IPS DF 6.9 (cell line): ENCODE measurements at places on chromosomes 13 and 19.

DNA sequence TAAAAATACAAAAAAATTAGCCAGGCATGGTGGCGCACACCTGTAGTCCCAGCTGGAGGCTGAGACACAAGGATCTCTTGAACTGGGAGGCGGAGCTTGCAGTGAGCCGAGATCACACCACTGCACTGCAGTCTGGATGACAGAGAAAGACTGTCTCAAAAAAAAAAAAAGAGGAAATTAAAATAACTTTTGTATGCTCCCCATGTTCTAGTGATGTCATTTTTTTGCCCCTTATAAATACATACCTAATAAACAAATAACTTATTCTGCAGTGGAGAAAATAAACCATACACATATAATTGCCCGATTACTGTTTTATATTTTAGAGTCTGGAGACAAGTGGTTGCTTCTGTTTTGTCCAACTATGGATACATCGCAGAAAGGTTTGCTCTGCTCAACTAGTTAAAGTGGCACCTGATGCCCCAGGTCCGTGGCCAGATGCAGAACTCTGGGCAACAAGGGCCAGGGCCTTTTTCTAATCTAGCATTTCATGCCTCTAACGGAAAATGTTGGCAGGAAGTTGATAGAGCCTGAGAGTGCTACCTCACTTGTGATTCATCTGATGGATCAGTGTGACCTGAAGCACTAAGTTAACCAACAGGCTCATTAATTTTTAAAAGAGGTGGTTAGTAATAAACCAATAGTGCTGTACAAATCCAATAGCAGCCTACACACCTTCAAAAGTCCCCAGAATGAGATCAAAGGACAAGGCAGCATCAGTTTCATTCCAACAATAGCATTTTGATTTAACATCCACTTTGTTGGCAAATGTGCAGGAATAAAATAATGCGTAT is 18.8 kb downstream of the UBE2L5 start:
- DNase-seq: no peak

- no peak for DNase-seq
Measured at GRCh38 chr19:45402298-45403061, 2.4 kb downstream of the PPP1R13L start.

GRCh38 chr19:33437821-33438671 is 64.5 kb downstream of the CEBPG start:
- DNase-seq: no peak

GRCh38 chr19:37778613-37779126 is 716 bp downstream of the ZNF573 start:
- no peak for DNase-seq

DNA sequence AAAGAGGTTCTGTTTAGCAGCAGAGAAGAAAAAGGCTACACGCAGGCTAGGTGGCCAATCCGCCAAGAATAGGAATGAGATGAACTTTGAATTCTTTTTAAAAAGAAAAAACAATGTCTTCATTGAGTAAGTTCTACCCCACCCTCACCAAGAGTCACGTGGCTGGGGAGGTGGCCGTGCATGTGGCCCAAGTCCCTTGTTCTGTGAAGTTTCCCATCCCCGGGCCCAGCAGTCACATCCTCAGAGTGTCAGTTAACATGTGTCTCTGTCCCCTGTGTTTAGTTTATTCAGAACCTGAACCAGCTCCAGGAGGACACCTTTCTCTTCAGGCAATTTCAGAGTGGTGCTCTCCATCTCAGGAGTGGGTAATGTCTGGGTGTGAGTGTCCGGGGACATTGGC is 57.1 kb upstream of the MCF2L start:
- no peak for DNase-seq

- no peak for DNase-seq
Measured at GRCh38 chr13:35724446-35724845, 248.0 kb upstream of the MAB21L1 start.

DNA sequence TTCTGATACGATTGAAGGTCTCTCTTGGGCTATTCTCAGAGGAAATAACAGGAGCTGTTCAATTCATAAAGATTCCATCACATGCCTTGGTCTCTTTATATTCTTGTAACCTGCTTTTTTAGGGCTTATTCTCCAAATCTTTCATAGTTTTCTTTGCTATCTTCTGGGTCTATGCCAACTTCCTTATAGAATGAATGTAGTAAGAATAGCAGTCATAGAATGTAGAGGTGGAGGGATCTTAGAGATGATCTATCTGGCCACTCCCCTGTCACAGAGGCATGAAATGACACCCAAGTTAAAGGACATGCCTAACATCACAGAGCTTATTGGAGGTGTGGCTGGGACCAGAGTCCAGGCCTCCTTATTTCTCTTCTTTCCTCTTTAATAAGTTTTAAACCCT is 13.2 kb downstream of the LCP1 start:
- DNase-seq: no peak

- no peak for DNase-seq
Measured at GRCh38 chr19:56765137-56765536, 75.4 kb downstream of the PEG3 start.

DNA sequence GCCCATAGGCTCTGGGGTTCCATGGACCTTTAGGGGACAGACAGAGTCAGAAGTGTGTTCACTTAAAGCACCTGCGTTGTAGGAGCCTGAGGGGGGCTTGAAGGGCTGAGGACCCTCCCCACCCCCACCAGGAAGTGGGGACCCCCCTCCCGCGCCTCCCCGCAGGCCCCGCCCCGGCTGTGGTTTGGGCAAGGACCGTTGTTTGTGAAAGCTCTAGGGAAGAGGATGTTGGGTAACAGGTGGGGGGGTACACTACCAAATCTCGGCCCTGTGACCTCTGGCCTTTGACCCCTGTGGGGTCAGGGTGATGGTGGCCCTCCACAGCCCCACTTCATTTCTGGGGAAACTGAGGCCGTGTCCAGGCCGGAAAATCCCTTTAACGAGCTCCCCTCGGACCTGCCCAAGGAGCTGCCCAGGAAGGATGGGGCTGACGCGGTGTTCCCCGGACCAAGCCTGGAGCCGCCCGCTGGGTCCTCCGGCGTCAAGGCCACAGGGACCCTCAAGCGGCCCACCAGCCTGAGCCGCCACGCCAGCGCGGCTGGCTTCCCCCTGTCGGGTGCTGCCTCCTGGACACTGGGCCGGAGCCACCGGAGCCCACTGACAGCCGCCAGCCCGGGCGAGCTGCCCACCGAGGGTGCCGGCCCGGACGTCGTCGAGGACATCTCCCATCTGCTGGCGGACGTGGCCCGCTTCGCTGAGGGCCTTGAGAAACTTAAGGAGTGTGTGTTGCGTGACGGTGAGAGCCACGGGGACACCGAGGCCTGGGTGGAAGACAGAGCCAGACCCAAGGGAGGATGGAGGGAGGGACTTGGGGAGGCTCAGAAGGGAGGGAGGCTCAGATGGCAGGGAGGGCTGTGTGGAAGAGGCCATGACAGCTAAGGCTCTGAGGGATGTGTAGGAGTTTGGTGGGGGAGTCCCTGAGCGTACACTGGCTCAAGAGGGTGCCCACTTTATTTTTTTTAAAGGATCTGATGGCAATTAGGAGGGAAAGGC is 1.3 kb downstream of the ARHGAP45 start:
- no peak for DNase-seq

DNA sequence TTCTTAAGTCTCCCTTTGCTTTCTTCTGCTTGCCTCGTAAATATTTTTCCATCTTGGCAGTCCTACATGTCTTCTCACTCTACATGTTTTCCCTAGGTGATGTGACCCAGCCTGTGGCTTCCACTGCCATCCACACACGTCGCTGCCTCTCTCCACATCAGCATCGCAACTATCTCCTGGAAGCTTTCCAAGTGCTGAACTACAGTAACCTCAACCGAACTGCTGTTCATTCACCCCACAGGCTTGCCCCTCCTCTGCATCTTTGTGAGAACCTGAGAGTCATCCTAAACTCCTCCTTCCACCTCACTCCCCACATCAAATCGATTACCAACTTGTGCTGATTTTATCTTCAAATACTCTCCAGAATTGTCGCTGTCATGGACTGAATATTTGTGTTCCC is 41.2 kb upstream of the USPL1 start:
- no peak for DNase-seq

DNA sequence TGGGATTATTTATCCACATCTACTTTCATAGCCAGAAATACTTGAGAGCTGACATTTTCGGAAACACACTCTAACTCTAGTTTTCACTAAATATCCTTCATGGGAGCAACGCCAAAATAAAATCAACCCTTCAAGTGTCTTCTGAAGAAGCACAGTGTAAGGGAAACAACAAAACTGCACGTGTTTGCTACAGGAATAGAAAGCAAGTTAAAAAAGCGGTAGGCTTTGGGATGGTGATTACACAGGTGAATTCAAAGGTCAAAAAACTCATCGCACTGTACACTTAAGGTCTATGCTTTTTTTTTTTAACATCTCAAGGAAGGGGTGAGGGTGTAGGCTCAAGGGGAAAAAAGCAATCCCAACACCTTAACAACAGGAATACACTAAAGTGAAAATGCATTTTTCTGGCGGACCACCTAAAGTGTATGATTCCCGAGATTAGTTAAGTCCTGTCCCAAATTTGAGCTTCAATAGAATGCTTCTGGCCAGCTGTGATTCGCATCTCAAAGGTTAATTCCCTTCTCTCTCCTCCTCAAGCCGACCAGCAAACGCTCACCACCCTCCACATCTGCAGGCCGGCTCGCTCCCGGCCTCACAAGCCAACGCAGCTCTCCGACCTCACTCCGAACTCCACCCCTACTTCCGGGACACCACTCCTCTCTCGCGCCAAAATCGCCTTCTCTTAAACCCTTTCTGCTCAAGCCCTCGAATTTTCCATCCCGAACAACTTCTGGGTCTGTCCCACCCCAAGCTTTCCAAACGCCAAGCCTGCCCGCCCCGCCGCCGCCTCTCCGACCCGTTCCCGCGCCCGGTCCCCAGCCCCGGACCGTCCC is 1.1 kb downstream of the ARGLU1 start:
- DNase-seq: no peak

DNA sequence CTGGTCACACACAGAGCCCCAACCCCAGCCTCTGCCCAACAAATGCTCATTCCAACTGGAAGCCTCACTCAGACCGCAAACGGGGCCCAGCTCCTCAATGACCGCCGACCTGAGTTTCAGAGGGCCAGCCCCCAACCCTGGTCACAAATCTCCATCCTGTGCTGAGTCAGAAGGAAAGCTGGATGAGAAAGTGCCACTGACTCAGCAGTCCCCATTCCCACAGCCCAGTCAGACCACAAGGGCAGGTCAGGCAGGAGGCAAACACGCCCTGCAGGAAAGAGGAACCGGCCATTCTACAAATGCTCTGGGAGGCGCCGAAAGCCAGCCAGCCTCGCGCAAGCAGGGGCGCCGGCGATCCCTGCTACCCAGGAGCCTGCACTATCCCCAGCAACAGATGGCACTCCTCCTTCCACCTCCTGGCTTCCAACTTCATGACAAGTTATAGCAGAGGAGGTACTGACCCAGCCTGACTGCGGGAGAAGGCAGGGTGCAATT is 14.1 kb upstream of the PRKD2 start:
- DNase-seq: no peak

DNA sequence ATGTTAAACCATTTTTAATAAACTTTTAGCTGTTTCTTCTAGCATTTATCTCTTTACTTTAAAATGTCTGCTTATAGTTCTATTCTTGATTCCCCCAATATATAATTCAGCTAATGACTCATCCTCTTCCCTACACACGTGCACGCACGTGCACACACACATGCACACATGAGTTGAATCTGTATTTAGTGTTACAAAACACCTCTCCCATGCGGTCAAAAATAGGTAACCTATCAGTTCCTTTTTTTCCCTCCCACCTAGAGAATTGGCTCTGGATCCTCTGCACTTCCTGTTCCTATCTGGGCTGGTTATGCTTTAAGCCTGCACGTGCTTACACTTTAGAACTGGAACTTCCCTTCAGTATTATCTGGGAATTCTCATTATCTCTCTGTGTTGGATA is 144.1 kb downstream of the PAN3 start:
- no peak for DNase-seq

DNA sequence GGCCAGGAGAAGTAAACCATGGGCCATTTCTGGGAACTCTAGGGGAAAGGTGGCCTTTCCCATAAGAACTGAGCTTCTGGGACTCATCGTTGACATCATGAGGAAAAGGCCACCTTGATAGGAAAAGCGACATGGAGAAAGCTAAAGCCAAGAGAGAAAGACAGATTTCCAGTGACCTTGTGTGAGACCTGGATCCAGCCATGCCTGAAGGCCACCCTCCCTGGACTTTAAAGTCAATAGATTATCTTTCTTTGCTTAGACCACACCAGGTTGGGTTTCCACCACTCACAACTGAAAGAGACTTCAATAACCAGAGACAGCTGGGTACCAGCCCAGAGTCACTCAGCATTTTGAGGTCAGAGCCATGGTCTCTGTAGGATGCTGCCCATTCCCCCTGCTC is 3.5 kb downstream of the CYP4F2 start:
- DNase-seq: no peak

GRCh38 chr13:54949735-54950134 is 1921.1 kb downstream of the OLFM4 start:
- no peak for DNase-seq

GRCh38 chr19:55188625-55189024 is 8.5 kb upstream of the SYT5 start:
- no peak for DNase-seq

GRCh38 chr13:45931211-45931610 is 79.7 kb upstream of the SIAH3 start:
- no peak for DNase-seq

- no peak for DNase-seq
Measured at GRCh38 chr19:5694167-5694955, 4.3 kb downstream of the RPL36 start.

DNA sequence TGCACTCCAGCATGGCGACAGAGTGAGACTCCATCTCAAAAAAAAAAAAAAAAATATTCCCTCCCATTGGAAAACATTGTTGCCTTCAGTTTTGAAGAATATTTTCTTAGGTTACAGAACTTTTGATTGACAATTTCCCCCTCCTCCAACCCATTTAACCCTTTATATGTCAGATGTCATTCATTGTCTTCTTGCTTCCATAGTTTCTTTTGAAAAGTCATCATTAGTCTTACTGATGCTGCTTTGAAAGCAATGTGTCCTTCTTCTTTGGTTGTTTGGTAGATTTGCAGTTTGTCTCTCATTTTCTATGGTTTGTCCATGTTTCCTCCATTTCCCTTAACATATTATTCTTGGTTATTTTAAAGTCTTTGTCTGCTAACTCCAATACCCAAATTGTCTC is 25.4 kb downstream of the ZNF558 start:
- DNase-seq: no peak

DNA sequence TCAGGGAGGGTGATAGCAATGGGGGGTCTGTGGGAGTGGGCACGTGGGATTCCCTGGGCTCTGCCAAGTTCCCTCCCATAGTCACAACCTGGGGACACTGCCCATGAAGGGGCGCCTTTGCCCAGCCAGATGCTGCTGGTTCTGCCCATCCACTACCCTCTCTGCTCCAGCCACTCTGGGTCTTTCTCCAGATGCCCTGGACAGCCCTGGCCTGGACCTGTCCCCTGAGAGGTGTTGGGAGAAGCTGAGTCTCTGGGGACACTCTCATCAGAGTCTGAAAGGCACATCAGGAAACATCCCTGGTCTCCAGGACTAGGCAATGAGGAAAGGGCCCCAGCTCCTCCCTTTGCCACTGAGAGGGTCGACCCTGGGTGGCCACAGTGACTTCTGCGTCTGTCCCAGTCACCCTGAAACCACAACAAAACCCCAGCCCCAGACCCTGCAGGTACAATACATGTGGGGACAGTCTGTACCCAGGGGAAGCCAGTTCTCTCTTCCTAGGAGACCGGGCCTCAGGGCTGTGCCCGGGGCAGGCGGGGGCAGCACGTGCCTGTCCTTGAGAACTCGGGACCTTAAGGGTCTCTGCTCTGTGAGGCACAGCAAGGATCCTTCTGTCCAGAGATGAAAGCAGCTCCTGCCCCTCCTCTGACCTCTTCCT is 9.3 kb upstream of the CEACAM7 start:
- DNase-seq: no peak

GRCh38 chr19:18322318-18322758 is 538 bp downstream of the LSM4 start:
- DNase-seq: no peak

- DNase-seq: no peak
Measured at GRCh38 chr13:25170554-25171111, 1.5 kb downstream of the AMER2 start.
